ENCODE measurements at places on chromosomes 16 and 17.

GRCh38 chr16:19515757-19516156 is 6.1 kb downstream of the GDE1 start:
- peak; percentile 64 for DNase-seq

DNA sequence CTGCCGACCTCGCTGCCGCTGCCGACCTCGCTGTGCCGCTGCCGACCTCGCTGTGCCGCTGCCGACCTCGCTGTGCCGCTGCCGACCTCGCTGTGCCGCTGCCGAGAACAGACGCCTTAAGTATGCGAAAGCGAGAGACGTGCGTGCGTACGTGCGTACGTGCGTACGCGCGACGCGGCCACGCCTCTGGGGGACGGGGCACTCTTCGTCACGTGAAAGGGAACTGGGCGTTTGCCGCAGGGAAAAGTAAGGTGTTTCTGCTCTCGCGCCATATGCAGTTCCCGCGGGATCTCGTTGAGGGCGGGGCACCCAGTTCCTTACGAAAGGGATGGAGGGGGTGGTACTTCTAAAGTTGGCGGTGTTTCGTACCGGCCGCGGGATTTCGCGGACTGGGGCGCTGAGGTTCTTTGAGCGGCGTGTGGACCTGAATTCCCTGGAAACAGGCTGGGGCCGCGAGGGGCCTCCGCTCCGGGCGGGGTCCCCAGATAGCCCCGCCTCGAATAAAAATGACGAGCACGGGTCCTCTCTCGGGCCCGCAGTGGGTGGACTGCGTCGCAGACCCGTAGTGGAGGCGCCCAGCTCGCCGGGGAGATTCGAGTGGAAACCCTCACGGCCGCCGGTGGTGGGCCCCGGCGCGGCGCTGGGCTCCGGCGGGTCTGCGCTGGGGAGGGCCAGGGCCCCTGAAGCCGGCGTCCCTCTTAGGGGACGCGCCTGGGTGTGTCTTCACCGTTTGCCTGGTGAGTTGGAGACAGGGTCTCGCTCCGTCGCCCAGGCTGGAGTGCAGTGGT is at the start of gene EIF4A3:
TSS of gene EIF4A3 (minus strand) at position 94 of the 788 bp plus-strand sequence. CDS start 167 bp downstream, outside the sequence.
- peak; percentile 99 for DNase-seq

DNA sequence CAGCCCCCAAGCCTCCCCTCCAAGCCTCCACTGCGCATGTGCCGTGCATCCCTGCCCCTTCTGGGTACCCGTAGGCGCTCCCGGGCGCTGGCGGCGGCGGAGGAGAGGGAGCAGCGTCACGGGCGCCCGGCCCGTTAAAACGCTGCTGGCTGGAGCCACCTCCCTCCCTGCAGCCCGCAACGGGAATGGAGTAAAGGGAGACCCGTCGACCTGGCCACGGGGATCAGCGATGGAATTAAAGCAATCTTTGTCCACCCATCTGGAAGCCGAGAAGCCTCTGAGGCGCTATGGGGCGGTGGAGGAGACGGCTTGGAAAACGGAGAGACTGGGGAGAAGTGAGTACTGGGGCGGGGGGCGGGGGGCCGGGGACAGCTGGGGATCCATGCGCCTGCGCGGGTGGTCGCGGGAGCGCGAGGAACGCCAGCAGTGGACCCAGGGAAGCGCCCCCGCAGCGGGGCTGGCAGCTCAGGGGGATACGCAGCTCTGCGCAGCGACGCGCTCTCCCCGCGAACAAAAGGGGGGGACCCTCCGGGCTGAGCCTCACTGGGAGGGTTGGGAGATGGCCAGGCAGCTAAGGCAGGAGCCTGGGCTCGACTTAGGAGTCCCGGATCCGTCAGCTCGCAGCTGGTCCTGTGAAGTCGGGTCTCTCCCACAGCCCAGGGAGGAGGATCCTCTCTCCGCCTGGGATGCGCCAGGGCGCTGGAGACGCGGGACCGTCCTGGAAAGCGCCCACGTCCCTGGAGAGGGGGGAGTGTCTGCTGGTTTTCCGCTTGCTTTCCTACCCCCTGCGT is at the start of gene BMERB1:
TSS of gene BMERB1 (plus strand) at position 164 of the 791 bp plus-strand sequence. CDS start at position 230, 66 bp downstream.
- DNase-seq, result peak; percentile 54

DNA sequence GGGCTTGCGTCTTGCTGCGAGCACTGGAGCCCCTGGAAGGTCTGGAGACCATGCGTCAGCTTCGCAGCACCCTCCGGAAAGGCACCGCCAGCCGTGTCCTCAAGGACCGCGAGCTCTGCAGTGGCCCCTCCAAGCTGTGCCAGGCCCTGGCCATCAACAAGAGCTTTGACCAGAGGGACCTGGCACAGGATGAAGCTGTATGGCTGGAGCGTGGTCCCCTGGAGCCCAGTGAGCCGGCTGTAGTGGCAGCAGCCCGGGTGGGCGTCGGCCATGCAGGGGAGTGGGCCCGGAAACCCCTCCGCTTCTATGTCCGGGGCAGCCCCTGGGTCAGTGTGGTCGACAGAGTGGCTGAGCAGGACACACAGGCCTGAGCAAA is 7.4 kb downstream of the MPG start:
- no peak for DNase-seq

- no peak for DNase-seq
These were observed 1.8 kb downstream of the ITGAX start for GRCh38 chr16:31356566-31357323.

DNA sequence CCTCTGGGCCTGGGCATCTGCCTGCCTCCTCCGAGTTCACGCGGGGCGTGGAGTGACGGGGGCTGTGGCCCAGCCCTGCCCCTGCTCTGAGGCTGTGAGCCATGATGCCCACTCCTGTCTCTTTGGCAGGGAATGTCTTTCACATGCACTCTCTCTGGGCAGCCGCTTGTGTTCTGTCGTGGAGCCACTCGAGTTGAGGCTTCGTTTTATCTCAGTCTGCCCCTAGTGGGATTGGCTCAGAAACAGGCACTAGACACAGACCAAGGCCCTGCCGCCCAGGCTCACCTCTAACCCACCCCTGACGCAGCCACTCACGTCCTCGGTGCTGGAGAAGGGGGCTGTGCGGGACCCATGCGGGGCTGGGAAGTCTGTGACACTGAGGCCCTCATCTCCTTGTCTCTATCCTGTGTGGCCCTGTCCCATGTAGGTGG is 67.5 kb upstream of the KCTD5 start:
- DNase-seq, result no peak

GRCh38 chr17:82031303-82031884 is at the start of gene RAC3:
TSS of gene RAC3 (plus strand) at chr17:82031678. CDS start at chr17:82031762, 84 bp downstream.
- peak; percentile 12 for DNase-seq

DNA sequence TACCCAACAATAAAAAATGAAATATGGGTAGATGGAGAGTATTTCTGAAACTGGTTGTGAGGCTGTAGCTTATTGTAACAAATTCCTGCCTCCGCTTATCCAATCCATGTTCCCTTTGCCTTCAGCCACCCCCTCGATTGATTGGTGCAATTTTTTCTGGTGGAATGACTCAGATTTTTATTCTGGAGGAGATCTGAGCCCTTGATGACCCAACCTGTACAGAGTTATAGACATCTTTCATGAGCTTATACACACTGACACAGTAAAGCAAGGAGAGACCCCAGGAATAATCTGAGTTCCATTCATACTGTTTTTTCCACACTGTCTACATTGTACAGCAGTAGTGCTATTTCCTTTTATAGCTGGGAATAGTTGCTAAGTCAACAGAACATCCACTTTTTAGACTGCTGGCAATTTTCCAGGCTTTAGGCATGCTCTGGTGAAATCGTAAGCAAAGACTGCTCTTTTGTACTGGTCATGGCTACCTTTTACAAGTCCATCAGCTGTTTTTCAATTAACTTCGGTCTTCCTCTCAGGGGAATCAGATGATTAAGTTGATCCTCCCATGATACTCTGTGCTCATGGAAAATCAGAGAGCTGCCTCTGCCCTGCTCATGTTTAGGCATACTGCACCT is 30.1 kb downstream of the CCL4 start:
- no peak for DNase-seq

- DNase-seq, result no peak
These were observed 16.4 kb downstream of the CDK5RAP3 start for GRCh38 chr17:47987240-47987835.

DNA sequence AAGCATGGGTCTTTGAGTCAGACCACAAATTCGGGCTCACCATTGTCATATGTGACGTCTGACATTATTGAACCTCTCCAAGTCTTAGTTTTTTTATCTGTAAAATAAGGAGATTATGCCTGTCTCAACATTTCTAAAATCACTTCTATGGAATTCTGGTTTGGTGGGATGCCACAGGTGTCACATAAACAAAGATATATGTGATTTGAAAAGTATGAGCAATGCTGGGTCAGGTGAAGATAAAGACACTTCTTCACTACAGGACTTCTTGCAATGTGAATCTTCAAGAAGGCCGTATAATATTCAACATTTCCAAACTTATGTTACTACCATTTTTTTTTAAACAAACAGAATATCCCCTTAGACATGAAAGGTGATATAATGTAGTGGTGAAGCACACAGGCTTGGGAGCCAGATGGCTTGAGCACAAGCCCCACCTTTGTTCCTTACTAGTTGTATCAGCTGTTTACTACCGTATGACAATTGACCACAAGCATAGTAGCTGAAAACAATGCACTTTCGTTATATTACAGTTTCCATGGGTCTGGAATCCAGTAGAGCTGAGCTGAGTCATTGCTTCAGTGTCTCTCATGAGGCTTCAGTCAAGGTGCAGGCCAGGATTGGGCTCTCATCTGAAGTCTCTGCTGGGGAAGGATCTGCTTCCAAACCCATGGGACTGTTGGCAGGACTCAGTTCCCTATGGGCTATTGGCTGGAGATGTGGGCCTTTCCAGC is 87.7 kb downstream of the UTP18 start:
- DNase-seq, result no peak

DNA sequence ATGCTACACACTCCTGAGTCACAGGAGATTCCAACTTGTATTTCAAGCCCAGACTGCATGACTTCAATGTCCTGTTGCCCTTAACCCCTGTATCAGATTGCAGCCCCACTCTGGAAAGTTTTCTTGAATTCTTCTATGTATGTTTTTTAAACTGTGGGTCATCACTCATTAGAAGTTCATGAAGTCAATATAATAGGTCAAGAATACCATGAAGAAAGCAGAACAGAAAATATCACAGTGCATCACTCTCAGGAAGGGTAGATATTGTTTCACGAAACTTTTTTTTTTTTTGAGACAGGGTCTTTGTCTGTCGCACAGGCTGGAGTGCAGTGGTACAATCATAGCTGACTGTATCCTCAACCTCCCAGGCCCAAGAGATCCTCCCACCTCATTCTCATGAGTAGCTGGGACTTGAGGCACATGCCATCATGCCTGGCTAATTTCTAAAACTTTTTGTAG is 20.5 kb downstream of the PRKCB start:
- no peak for DNase-seq

DNA sequence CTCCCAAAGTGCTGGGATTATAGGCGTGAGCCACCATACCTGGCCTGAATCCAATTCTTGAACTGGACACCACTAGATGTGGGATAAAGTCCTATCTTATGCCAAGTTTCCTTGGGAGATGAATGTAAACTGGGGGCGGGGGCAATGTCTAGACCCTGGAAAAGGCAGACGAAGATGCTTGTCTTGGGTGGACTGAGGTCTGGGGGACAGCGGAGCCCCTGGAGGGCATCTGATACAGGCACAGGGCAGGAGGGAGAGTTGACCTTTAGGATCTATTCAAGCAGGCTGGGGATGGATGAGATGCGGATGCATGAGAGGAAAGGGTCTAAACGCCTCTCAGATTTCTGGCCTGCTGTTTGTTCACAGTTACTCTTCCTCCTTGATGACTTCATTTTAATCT is 11.7 kb downstream of the C1QTNF1 start:
- DNase-seq, result no peak

DNA sequence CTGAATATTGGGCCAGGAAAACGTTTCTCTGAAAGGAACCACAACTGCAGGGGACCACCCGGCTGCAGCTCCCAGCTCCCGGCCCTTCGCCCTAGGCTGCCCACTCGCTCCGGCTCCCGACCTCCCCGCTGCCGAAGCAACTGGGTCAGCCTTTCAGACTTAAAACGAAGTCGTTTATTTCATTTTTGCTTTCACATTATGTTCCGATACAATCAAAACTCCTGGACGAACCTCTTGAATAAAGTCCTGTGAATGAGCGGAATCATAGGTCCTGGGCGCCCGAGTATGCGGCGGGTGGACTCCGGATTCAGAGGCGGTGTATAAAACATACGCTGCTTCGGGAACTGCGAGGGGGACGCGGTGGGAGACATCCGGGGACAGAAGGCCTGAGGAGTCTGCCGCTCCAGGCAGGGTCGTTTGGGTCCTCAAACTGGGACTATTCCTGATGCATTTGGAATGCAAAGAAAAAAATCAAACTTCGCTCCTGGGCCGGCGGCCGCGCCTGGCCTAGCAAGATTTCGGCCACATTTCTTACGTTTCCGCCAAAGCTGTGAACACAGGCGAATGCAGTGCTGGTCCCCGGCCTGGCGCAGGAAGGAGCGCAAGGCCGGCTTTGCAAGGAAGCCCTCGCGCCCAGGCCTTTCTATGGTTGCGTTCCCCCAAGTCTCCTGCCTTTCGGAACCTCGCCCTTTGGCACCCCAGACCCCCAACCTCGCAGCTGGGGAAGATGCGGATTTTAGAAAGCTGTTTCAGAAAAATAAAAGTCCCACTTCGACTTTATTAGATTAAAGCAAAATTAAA is 3.7 kb downstream of the CBLN1 start:
- no peak for DNase-seq

DNA sequence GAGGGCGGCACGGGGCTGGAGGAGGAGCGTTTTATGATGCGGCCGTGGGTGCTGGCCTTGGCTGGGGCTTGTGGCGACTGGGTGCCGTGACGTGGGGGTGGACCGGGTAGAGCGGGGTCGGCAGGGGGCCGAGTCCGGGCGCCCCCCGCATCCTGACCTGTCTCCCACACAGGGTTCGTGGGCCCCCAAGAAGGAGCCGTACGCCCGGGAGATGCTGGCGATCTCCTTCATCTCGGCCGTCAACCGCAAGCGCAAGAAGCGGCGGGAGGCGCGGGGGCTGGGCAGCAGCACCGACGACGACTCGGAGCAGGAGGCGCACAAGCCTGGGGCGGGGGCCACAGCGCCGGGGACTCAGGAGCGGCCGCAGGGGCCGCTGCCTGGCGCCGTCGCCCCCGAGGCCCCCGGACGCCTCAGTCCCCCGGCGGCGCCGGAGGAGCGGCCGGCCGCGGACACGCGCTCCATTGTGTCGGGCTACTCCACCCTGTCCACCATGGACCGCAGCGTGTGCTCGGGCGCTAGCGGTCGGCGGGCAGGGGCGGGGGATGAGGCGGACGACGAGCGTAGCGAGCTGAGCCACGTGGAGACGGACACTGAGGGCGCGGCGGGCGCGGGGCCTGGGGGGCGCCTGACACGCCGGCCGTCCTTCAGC is 81.6 kb downstream of the ARHGAP23 start:
- DNase-seq, result no peak

- DNase-seq, result no peak
These were observed 15.9 kb downstream of the SLC46A1 start for GRCh38 chr17:28390141-28390540.

- peak; percentile 25 for DNase-seq
These were observed 55.6 kb downstream of the USP43 start for GRCh38 chr17:9700754-9701476.

Measured in amniotic epithelial cell (primary cell).